ENCODE measurements at places on chromosomes 16 and 17. TPM values are rescaled to one million over a fixed set of nuclear protein-coding genes. Genes with fewer than 3 reads are reported as not detected.

DNA sequence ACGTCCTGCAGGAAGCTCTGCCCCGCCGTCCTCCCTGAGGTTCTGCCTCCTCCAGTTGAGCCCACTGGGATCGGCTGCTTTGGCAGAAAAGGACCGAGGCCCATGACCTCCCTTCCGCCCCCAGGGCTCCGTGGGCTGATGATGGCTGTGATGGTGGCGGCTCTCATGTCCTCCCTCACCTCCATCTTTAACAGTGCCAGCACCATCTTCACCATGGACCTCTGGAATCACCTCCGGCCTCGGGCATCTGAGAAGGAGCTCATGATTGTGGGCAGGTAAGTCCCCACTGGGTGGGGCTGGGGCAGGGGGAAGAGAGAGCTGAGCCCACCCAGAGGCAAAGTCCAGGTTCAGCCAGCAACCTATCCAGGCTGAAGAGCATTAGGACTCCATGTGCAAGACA, 61.1 kb downstream of the SLC5A11 start:
- no peak for DNase-seq

- DNase-seq: no peak
Measured at GRCh38 chr17:40506786-40507185, 5.4 kb upstream of the TNS4 start.

- DNase-seq: peak; percentile 93
Measured at GRCh38 chr17:40516581-40517285, 15.3 kb upstream of the TNS4 start.

DNA sequence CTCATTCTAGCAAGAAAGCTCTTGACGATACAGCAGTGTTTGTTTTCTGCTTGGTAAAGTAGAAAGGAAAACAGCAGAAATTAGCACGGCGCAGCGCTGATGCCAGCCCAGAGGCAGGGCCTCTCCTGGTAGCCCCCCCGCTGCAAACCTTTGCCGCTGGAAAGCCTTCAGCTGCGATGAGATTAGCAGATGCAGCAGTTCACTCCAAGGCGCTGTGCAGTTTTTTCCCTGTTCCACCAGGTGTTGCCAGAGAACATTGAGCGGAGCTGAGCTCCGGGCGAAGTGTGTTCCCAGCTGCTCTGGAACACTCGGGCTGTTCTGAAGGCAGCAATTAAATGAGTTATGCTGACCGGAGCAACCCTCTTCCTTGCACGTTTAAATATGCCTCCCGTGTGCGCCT, 72.5 kb downstream of the RBFOX1 start:
- DNase-seq: peak; percentile 6

Gene DHX38
- 61.2 TPM for total RNA-seq

DNA sequence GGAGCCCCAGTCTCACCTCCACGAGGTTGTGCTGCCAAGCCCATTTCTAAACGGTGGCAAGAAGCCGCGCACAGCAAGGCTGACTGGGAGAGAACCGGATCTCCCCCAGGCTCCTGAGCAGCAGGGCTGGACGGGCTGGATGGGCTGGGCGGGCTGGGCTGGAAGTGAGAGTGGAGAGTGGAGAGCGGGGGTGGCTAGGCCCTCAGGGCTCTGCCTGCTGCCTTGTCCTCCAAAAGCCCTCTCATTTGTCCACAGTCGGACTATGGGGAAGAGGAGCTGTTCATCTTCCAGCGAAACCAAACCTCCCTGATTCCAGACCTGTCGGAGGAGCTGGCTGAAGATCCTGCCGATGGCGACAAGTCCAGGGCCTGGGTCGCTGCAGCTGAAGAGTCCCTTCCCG, 3.2 kb downstream of the DNAAF8 start:
- DNase-seq: no peak

DNA sequence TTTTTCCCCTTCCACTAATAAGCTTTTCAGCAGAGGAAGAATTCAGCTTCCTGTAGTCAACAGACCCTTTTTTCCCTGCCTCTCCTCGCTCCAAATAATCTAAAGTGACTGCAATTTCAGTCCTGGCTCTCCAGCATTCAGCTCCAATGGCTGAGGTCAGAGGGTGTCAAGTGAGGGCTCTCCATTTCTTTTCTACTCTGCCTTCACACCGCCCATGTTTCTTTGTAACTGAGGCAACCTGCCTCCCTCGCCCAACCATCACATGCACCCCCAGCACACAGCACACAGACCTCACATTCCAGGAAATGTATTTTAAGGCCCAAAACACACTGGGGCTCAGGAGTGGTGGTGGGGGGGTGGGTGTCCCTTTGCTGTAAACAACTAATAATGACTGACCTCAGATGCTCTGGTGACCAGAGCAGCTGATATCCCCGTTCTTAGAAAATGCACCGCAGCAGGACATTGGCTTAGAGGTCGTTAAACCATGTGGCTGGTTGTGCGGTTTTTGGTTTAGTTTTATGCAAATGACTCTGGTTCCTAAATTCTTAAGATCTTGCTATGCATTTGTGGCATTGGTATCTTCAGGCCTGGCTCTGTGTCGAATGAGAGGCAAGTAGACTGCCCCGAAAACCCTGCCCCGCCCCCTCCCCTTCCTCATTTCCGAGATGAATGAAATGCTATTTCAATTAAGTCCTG, 203.6 kb downstream of the ZFHX3 start:
- no peak for DNase-seq

GRCh38 chr16:48963901-48964615, 317.6 kb downstream of the CBLN1 start:
- peak; percentile 91 for DNase-seq

- DNase-seq: no peak
Measured at GRCh38 chr16:88407807-88408206, 25.0 kb downstream of the ZNF469 start.

GRCh38 chr17:40134184-40134583, 6.2 kb upstream of the CASC3 start:
- DNase-seq: no peak

- DNase-seq: no peak
Measured at GRCh38 chr17:31349454-31349853, 28.0 kb upstream of the EVI2A start.

Gene DDX52
- 12.9 TPM for total RNA-seq

- no peak for DNase-seq
Measured at GRCh38 chr16:4811242-4811641, 8.8 kb upstream of the ROGDI start.

GRCh38 chr16:921321-921905, 49.4 kb downstream of the LMF1 start:
- DNase-seq: no peak

Gene SGCA
- total RNA-seq: not detected

DNA sequence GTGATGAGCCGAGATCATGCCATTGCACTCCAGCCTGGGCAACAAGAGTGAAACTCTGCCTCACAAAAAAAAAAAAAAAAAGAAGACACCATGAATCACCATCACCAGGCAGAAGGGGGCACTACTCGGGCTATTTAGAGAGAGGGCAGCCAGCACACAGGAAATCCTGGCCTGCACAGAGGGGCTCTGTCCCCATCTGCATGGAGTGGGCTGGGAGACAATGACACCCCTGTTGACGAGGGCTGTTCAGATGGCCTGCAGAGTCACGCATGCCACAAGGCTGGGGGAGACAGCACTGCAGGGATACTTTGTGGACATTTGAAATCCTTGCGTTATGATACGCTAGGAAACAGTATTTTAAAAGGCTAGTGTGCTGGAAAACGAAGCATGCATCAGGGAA, 48.3 kb downstream of the CUEDC1 start:
- DNase-seq: no peak

Gene STX4
- 36.1 TPM for total RNA-seq

GRCh38 chr17:79850571-79851460, 11.6 kb upstream of the CBX4 start:
- peak; percentile 89 for DNase-seq

Gene KRTAP4-9
- total RNA-seq: not detected

DNA sequence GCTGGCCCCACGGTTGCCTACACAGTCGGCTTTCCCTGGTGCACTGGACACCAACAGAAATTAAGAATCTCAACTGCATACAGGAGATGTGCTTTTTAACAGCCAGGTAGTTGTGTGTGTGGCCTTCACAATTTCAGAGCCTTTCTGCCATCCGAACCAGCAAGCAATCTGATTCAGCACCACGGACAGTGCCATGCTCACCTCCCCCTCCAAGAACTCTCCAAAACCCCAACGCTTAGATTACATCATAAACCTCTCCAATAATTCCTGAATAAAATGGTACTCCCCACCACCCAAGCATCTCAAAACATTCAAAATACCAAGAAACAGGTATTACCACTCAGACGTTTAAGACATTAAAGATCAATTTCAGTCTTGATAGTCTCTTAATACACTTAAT, 31.8 kb downstream of the USP7 start:
- peak; percentile 32 for DNase-seq

Gene SLC9A5
- 1.1 TPM for total RNA-seq

- DNase-seq: no peak
Measured at GRCh38 chr17:56510554-56511342, 82.8 kb upstream of the NOG start.

GRCh38 chr17:19304209-19304608, 58.3 kb downstream of the B9D1 start:
- DNase-seq: peak; percentile 19

GRCh38 chr17:2749058-2749783, at the start of gene CCDC92B:
Gene CCDC92B (minus strand): TSS chr17:2749652. CDS start chr17:2735145, 14,507 bp downstream.
- no peak for DNase-seq

DNA sequence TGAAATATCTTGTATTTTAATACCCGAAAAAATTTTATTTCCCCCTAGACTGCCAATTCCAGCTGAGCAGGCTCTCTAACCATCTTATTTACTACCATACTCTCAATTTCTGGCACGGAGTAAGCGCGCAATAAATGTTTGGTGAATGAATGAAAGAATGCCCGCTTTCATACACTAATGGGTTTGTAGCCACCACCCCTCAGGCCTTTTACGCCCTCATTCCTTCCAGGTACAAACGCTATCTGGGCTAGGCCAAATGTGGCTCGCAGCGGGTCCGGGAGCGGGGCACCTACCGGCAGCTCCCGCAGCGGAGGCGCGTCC, 536 bp upstream of the PLD2 start:
- no peak for DNase-seq

DNA sequence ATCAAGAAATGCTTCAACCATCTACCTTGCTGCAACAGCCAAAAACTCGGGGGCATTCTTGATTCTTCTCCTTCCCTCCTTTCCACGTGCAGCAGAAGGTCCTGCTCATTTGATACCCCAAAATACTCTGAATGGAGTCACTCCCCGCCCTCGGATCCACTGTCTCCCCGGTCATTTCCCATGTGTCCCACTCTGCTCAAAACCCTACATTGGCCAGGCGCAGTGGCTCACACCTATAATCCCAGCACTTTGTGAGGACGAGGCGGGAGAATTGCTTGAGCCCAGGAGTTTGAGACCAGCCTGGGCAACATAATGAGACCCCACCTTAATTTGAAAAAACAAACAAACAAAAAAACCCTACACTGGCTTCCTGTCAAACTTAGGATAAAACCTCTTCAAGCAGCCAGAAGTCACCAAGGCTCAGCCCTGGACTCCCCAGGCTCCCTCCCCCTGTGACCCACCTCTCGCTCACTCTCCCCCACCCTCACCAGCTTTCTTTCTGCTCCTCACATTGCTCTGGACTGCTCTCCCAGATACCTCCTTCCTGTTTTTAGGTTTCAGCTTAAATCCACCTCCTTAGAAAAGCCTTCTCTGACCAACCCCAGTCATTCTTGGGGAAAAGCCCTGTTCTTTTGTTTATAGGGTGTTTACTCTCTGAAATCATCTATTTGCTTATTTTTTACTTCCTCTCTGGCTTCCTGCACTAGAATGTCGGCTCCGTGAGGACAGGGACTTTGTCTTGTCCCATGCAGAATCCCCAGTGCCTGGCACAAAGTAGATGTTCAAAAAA, 2.8 kb downstream of the SLC13A2 start:
- no peak for DNase-seq

DNA sequence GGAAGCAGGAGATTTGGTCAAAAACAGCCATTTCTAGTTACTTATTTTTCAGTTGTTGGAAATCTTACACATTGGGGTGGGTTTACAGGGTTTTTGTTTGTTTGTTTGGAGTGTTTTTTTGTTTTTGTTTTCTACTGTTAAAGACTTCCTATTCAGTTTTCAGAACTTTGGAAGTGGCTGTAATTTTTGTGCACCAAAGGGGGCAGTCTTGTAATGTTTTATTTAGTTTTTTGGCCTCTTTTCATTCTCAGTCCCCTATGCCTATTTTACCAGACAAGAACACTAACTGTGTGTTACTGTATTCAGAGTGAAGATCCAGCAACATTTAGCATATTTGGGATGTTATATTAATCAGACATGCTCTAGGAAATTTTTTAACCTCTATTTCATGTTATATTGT, 20.6 kb downstream of the TPPP3 start:
- peak; percentile 42 for DNase-seq

GRCh38 chr16:86609115-86609514, 30.8 kb downstream of the FOXL1 start:
- no peak for DNase-seq

Gene PDE6G
- not detected for total RNA-seq

Gene TBC1D3H
- not detected for total RNA-seq

DNA sequence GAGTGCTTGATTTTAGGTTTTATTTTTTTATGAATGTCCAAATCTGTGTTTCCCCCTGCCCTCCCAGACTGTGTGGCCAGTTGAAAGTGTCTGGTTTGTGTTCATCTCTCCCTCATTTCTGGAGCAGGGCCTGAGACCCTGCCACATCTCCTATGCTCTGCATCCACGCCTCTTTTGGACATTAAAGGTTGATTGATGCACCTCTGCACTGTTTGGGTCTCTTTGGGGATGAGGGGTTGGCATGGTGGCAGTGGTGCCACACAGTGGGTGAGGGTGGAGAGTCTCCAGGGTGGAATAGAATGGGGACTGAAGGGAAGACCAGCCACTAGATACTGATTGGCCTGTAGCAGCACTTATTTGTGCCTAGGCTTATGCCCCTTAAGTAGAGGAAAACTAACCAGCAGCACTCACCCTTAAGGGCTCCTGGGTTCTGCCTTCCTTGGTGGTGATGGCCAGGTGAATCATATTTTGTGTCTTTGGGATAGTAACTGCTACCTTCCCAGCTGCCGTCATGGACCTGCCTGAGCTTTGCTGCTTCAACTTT, 7.9 kb downstream of the DYNLL2 start:
- no peak for DNase-seq

Gene USH1G
- total RNA-seq: 0.04 TPM

GRCh38 chr16:77816293-77816692, 27.9 kb downstream of the VAT1L start:
- DNase-seq: no peak

- DNase-seq: no peak
Measured at GRCh38 chr17:55996826-55997225, 156.4 kb upstream of the ANKFN1 start.

DNA sequence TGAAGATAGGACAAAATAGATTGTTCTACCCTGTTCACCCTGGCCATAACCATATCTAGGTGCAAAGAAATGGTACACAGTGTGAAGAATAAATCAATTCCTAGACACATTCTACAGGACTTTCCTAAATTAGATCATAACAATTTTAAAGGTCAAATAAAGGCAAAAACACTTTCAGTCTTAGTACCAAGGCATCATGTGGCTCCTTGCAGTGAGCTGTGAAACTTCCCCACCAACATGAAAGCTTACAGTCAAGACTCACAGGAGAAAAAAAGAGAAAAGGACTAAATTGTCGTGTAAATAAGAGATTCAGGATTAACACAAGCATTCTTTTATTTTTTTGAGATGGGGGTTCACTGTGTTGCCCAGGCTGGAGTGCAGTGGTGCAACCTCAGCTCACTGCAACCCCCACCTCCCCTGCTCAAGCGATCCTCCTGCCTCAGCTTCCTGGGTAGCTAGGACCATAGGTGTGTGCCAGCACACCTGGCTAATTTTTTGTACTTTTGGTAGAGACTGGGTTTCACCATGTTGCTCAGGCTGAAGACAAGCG, 14.2 kb downstream of the NSMCE1 start:
- no peak for DNase-seq

- DNase-seq: peak; percentile 65
Measured at GRCh38 chr17:67276075-67276474, 31.1 kb upstream of the HELZ start.

Gene PYY
- total RNA-seq: not detected

Gene ABCA6
- not detected for total RNA-seq
